ENCODE measurements at places on chromosomes 5 and 9.

DNA sequence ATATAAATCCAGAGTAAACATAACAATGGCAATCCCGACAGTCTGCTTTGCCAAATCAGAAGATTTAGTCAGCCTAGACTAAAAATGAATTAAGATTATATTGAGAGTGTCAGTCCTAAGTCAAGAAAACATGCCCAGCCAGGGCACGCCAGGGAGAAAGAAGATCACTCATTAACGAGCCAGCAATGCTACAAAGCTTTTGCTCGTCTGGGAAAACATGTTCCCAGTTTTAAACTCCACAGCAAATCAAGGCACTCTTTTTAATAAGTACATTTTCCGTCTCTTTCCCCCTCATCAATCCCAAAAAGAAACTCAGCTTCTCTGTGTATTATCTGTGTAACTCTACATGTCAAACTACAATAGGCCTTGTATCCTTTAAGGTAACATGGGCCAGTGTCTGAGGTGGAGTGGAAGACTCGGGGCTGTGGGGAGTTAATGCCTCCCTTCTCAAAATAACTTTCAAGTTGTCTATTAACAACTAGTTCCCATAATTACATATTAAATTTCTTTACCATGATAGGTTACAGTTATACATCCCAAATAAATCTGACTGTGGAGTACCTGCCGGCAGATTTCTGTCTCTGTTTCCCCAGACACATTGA is 40.9 kb downstream of the NFIB start:
- DNase-seq = no peak

DNA sequence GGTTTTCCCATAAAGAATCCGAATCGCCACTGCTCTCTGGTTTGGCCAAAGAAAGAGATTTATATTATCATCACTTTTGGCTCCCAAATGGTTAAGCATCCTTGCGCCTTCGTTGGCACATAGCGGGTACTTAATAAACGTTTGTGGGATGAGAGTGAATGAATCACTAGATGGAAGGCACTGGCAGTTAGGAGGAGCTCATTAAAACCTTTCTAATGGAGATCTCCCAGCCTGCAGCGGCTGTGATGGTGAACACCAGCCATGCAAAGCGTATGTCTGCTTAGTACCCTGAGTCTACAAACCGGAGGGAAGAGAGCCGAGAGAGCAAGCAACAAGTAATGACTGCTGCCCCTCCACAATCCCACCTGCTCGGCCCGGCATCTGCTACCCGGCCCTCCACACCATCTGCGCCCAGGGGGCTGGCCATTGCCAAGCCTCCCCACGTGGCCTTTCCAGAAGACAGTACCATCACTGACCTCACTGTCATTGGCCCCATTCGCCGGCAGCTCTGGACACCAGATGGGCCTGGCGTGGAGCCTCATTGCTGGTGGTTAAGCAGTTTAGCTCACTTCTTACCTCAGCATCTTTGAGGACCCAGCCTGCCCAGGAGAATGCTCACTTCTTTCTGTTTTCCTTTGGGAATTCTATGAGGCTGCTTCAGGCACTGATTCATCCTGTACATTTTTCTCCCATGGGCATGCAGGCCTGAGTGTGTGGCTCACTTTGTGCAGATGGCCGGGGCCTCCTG is 39.3 kb upstream of the ANKRD33B start:
- DNase-seq = no peak

- no peak for DNase-seq
Observed at GRCh38 chr5:40801771-40802562, 3.8 kb upstream of the PRKAA1 start.

DNA sequence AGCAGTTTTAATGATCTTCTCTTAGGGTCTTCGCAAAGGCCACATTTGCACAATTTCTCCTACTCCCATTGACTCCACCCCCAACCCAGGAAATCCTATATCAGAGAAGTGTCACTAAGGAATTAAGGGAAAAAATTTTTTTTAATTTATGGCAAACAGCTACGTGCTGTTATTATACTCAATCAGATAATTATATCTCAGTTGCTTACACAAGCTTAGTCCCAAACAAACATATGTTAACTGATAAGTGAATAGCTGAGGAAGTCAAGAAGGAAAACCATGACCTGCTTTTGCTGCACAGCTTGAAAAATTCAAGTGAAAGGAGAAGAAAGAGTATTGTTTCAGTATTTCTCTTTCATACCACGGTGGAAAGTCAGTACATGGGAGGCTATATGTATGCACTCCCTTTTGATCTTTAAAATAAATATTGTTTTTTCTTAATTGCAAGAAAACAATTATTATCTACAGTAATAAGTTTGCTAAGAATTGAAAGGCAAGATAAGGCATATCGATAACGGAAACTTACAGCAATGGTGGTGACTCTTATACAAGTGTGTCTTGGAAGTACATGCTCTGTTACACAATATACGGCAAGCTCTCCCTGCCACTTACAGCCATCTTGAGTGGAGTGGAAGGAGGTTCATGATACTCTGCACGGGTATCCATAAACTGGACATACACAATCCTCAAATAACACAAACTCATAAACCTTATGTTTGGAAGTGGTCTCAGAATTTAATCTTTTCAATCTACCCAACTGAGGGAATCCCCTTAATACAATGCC is 167.9 kb upstream of the FREM1 start:
- no peak for DNase-seq

DNA sequence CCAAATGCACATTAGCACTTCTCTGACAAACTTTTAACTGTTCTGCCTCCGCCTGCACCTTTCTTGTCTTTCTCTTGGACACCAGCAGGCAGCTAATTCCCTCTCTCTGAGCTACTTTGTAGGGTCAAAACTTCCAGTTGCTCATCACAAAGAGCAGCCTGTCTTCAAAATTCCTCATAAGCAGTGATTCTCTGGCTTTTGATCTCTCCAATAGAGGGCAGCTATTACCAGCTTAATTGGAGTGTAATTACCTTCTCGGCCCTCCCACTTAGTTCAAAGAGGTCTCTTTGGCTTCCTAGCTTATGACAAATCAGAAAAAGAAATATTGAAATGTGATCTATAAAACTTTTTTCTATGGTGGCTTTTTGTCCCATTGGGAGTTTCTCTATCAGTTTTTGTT is 43.6 kb upstream of the RAD23B start:
- no peak for DNase-seq

GRCh38 chr5:38045446-38045845 is 205.6 kb upstream of the GDNF start:
- no peak for DNase-seq

- no peak for DNase-seq
Observed at GRCh38 chr5:31107091-31107518, 86.4 kb upstream of the CDH6 start.

GRCh38 chr5:95083606-95084005 is 201.3 kb downstream of the MCTP1 start:
- no peak for DNase-seq

DNA sequence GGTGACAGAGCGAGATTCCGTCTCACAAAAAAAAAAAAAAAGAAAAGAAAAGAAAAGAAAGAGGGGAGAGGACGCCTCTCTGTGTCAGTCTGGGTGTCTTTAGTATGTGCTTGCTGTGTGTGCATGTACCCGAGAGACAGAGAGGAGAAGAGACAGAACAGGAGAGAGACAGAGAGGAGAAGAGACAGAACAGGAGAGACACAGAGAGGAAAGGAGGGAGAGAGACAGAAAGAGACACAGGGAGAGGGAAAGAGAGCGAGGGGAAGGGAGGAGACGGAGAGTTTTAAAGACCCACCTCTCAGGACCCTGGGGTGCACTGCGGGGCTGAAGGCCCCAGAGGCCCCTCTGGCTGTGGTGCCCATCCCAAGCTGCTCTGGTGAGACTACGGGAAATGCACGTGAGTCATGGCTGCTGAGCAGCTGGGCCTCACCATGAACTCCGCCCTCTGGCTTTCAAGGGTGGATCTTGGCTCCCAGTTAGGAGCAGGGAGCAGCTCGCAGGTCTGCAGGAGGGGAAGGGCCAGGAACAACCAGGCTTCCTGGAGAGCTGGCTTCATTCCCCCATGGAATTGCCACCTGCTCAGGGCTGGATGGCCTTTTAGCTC is 7.9 kb downstream of the SLC6A3 start:
- peak; percentile 96 for DNase-seq

GRCh38 chr5:104840284-104840683 is 1277.7 kb upstream of the NUDT12 start:
- no peak for DNase-seq
